ENCODE measurements at places on chromosomes 7 and 10.
A peak's percentile ranks its signal among the peaks of the same experiment; 100 is the strongest.

- no peak for DNase-seq
These were observed 361.4 kb upstream of the VSTM2A start for GRCh38 chr7:54180796-54181195.

DNA sequence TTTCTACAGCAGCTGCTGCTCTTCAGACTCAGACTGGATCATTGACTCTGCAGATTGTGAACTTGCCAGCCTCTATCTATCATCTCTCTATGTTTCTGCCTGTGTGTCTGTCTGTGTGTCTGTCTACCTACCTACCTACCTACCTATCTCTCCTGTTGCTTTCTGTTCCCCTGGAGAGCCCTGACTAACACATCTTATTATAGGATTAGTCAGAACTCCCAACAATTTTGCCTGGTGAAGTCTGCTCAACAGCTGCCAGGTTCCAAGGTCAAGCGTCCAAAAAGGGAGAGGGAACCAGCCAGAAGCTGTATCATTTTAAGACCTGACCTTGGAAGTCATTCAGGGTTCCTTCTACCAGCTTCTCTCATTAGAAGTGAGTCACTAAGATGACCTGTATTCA lies 579.0 kb upstream of the DPP6 start:
- DNase-seq = no peak

GRCh38 chr10:76251841-76252671 lies 820.6 kb downstream of the LRMDA start:
- no peak for DNase-seq

DNA sequence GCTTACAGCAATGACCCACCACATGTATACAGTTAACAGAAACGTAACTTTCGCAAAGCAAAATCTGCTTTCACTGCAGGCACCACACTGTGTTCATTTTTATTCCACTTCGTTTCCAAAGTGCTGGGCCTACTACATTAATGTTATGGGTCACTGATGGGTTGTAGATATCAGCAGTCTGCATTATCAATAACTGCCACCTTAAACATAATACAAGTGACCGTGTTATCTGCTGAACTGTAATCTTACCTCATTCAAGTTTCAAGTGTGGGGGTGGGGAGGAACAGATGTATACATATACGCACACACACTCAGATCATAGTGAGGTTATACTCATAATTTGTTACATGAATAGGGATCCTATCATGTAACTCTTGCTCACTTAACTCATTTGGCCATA lies 21.1 kb downstream of the RNF32 start:
- no peak for DNase-seq

DNA sequence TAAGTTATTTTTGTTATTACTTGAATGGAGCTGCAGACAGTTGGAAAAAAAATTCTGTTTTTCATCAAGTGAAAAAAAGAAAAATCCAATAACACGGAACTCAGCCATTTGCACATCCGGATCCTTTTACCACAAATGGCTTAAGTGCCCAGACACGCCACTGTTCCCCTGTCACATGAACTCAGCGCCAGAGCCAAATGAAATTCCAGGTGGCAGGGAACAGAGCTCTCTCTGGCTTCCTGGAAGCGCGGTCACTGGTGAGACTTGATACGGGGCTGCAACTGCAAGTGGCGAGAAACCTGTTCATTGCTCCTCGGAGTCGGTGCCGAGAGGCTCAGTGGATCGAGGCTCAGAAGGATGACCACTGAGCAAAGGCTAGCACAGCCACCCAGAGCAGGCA lies 60.8 kb upstream of the NPTX2 start:
- DNase-seq = no peak

- no peak for DNase-seq
These were observed 41.9 kb upstream of the PRKAR1B start for GRCh38 chr7:768881-769504.

DNA sequence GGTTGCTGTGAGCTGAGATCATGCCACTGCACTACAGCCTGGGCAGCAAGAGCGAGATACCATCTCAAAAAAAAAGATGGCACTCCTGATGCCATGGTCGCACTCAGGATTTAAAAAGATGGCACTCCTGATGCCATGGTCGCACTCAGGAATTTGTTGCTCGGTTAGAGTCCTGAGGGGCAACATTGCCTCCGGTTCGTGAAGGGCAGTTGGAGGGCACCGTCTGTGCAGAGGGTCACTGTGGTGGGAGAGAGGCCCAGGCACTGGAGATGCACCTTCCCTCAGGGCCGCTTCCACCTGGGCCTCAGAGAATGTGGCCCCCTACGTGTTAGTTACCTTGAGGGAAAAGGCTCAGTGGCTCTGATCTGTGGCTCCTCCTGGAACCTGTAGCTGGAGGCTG lies 18.3 kb downstream of the GTPBP4 start:
- DNase-seq = no peak

GRCh38 chr7:149573519-149573918 lies 75.9 kb upstream of the ZNF746 start:
- DNase-seq = no peak

DNA sequence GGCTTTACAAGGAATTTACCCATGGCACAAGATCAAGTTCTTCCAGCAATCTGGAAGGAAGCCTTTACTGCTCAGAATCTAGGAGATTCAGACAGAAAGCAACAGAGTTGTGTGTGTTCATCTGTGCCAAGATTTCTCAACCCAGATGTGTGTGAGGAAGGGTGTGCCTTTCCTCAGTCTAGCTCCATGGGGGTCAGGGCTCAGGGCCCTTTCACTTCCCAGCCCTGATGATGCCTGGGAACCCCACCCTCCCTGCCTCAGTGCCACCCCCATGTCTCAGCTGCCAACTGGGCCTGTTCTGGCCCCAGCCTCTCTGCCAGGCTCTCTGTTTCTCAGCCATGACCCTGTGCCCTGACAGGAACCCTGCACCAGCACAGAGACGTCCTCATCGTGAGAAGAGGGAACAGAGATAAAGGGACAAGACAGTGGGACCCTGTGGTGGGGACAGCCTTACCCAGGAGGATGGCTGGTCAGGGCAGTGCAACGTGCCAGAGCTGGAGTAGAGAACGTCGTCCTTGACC lies 102.0 kb downstream of the VIPR2 start:
- no peak for DNase-seq

DNA sequence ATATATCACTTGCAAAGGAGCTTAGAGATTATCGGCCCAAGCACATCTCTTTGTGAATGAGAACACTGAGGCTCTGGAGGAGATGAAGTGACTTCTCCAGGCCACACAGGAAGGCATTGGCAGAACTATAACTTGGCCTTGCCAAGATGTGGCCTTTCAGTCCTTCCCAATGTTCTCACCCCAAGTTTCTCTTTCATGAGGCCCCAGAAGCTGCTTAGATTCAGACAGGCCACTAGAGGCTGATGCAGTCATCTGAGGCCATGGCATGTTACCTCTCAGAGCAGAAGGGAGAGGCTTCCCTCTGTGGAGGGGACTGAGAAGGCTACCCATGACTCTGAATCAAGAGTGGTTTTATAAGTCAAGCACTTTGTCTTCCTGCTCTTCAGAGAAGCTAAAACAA lies 1003.7 kb downstream of the LRMDA start:
- DNase-seq = no peak

GRCh38 chr7:3673524-3673923 lies 372.5 kb downstream of the SDK1 start:
- no peak for DNase-seq

DNA sequence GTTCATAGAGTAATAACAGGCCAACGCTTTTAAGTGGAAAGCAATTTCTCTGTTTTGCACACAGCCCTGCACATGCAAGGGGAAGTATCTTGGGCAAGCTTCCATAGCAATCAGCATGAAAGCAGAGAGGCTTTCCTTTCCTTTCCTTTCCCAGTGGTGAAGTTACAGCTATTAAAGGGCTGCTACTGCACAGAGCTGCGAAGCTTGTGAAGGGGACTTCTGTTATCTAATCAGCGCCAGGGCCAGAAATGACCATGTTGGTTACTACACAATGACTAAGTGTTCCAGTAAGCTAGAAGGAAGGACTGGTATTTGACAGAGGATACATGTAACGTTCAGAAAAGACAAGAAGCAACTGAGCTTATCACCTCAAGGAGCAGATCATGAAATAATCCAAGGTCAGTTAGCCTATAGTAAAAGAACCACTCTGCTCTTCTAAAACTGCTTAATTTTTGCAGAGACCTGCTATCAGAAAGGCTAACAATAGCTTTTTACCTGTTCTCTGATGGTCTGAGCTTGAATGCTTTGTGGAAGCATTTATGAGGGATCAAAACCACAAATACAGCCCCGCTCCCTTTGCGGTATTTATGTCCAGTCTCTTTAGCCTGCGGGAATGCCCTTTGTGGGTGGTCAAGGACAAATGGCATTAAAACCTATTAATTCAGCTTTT lies 45.9 kb downstream of the SGMS1 start:
- DNase-seq = peak; percentile 27

DNA sequence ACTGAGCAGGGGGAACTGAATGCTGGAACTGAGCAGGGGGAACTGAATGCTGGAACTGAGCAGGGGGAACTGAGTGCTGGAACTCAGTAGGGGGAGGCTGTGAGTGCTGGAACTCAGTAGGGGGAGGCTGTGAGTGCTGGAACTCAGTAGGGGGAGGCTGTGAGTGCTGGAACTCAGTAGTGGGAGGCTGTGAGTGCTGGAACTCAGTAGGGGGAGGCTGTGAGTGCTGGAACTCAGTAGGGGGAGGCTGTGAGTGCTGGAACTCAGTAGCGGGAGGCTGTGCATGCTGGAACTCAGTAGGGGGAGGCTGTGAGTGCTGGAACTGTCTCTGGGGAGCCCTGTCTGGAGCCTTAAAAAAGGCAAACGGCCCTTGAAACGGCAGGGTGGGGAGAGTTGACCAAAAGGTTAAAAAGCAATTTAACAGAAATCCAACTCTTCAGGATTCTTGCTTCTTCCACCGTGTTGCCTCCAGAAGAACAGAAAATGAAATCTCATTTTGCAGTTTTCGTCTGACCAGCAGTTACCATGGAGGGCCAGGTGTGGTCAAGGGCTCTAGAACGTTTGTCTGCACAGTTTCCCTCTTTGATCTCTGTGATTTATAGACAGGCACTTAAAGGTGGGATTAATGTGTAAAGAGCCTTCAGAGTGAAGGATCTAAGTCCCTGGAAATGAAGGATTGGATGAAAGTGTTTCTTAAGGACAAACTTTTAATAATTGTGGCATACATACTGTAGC lies 19.1 kb downstream of the DOCK1 start:
- DNase-seq = no peak

- no peak for DNase-seq
These were observed 136.2 kb downstream of the DIP2C start for GRCh38 chr10:553233-553632.

GRCh38 chr10:11046776-11047160 lies 29.1 kb downstream of the CELF2 start:
- no peak for DNase-seq

DNA sequence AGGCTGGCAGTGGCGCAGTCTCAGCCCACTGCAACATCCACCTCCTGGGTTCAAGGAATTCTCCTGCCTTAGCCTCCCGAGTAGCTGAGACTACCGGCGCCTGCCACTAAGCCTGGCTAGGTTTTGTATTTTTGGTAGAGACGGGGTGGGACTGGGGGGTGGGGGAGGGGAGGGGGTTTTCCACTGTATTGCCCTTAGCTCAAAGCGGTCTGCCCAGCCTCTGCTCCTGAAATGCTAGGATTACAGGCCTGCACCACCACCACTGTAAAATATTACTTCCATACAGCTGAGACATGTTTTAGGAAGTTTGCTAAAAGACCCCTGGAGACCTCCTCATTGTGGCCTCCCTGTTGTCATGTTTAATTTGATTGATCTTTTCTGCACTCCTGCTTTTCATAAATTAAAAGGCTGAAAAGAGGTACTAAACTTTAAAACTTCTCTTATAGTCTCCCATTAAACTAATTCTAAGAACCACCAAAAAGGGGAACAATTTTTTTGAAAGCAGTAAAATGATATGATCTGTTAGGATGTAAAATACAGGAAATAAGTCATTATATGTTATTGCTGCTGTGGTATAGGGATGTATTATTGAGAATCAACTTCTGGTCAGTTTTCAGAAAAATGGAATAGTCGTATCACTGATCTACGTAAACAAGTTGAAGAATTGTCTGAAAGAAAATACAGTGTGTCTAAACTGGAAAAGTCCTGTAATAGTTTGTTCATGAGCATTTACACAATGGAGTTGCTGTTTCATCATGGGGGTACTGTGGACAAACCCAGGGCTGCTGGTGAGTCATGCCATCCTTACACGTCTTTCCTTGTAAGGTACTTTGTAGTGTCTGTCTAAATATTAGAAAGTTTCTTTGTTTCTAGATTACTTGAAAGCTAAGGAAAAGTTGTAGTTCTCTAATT lies 72.9 kb upstream of the TMEM248 start:
- DNase-seq = peak; percentile 48

GRCh38 chr7:40658729-40659128 lies 523.9 kb downstream of the SUGCT start:
- DNase-seq = no peak

DNA sequence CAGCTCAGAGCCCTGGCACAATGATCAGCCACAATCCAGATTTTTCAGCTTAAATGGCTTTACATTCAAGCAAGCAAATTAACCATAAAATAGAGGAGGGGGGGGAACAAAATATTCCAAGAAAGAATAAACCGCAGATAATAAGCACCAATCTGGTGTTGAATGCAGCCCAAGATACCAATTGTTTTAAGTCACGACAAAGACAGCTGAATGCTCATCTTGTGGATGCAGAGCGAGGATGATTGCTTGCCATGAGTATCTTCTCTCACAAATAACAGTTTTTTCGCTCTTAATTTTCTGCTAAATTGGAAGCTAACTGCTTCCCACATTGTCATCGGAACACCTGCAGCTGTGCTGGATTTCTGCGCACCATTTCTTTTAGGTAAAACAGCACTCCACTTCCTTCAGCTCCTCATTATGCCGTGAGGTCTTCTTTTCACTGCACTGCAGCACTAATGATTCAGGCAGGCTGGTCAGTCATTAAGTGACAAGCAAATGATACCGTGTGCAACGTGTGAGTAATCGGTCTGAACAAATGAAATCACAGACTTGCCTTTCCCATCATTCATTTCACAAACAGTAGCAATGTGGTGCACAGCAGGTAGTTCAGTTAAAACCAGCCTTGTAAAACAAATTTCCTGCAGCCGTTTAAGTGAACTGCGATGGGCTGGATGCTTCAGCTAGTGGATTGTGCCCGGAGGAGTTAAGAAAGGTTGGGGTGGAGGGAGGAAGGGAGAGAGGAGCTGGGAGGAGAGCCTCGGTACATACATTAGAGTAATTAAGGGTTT lies 106.4 kb upstream of the CDCA7L start:
- no peak for DNase-seq

DNA sequence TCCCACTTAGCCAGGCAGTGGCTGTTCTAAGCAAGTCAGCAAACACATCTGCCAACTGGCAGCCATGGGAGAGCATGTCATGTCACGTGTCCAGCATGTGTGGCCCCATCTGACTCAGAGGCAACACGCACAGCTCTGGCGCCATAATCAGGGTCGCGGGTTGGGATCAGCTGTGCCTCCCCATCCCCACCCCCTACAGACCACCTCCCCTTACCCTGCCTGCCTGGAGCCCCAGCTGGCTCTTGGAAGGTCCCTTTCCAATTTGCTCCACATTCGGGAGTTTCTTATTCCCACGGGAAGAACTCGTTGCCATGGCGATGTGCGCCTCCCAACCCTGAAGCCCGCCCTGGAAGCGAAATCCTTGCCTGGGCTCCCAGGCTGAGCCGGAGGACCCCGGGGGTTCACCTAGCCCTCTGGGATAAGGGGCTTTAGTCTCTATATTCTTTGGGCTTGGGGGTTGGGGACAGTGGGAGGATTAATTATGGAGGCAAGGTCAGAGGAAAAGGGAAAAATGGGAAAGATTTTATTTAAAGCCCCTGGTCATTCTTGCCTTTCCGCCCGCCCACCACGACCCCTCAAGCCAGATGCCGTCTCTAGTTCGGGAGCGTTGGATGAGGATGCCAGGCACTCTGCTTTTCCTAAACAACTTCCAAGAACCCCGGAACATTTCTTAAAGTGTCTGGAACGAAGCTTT lies 283.7 kb downstream of the ZEB1 start:
- no peak for DNase-seq

Measured in SW480 (cell line).